SK-MEL-5 (cell line): ENCODE measurements at places on chromosomes 4 and X.
A peak's percentile ranks its signal among the peaks of the same experiment; 100 is the strongest.

GRCh38 chr4:102272318-102272717 is 73.0 kb downstream of the SLC39A8 start:
- no peak for DNase-seq

DNA sequence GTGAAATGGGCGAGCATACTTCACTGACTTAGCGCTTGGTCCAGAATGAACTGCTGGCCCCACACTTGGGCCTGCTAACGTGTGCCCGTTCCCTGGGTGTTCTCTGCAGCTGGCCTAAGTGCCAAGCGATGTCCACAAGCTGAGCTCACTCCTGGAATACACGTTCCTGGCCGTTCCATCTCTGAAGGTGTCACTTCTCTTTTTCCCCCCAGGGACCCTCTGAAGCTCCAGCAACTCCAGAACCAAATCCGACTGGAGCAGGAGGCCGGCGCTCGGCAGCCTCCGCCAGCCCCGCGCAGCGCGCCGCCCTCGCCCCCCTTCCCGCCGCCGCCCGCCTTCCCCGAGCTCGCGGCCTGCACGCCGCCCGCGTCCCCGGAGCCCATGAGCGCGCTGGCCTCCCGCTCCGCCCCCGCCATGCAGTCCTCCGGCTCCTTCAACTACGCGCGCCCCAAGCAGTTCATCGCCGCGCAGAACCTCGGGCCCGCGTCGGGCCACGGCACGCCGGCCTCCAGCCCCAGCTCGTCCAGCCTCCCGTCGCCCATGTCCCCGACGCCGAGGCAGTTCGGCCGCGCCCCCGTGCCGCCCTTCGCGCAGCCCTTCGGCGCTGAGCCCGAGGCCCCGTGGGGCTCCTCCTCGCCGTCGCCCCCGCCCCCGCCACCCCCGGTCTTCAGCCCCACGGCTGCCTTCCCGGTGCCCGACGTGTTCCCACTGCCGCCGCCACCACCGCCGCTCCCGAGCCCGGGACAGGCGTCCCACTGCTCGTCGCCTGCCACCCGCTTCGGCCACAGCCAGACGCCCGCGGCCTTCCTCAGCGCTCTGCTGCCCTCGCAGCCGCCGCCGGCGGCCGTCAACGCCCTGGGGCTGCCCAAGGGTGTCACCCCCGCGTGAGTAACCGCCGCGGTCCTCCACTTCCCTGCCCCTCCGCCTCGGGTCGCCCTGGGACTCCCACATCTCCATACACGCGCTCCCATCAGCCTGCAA is 132.3 kb downstream of the CBR4 start:
- no peak for DNase-seq

GRCh38 chr4:69823481-69824186 is 36.3 kb downstream of the SULT1E1 start:
- peak; percentile 43 for DNase-seq

DNA sequence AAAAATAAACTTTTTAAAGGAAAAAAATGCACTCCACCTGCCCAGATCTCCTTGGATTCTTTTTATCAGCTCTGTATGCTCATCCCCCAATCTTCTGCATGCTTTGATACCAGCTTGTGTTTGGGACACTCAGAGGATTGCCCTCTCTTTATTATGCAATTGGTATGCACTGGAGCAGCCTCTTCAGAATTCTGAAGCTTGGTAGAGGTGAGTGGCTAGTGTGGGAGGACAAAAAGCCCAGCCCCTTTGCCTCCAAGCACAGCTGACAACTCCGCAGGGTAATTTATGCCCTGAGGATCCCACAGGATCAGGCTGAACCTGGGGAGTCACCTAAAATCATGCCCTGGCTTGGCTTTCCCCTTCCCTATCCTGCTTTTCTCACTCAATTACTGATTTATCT is 16.7 kb downstream of the IL21 start:
- no peak for DNase-seq
